Stimulated activated CD4-positive, alpha-beta T cell treated with anti-CD3 and anti-CD28 coated beads, Interleukin-12 subunit alpha, Interleukin-12 subunit beta, amount 100 ng/mL, for 48 hours (primary cell): ENCODE measurements at places on chromosomes 16 and 17.

GRCh38 chr17:31843070-31843745 lies 15.8 kb downstream of the COPRS start:
- DNase-seq = no peak

- no peak for DNase-seq
These were observed 23.9 kb downstream of the NLRC3 start for GRCh38 chr16:3553138-3553923.

GRCh38 chr16:85334718-85335583 lies 222.7 kb upstream of the CIBAR2 start:
- no peak for DNase-seq

- DNase-seq = no peak
These were observed 35.8 kb downstream of the GDE1 start for GRCh38 chr16:19486051-19486450.

DNA sequence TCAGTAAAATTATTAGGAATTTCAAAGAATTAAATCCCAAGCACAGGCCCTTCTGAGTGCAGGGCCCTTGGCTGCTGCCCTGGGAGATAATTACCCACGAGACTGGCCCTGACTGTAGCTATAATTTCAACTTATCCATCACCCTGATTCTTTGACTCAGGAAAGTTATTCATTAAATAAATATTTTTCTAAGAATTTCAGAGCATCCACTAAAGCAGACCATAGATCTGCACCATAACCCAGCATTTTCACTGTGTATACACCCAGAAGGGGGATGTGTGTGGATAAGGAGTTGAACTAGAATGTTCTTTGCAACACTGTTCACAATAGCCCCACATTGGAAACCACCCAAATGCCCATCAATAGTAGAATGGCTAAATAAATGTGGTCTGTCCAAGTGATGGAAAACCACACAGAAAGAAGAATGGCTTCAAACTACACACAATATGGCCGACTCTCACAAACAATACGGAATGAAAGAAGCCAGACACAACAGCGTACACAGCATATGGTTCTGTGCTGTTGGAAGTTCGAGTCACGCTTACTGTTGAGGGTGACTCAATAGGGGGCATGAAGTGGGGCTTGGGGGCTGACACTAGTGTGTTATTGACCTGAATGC lies 33.9 kb upstream of the MEAK7 start:
- DNase-seq = no peak

GRCh38 chr17:81013642-81014041 lies 21.3 kb upstream of the BAIAP2 start:
- no peak for DNase-seq

- DNase-seq = no peak
These were observed 11.2 kb downstream of the HAGH start for GRCh38 chr16:1815461-1815860.

GRCh38 chr16:16815641-16816040 lies 436.7 kb downstream of the NPIPA7 start:
- DNase-seq = no peak

DNA sequence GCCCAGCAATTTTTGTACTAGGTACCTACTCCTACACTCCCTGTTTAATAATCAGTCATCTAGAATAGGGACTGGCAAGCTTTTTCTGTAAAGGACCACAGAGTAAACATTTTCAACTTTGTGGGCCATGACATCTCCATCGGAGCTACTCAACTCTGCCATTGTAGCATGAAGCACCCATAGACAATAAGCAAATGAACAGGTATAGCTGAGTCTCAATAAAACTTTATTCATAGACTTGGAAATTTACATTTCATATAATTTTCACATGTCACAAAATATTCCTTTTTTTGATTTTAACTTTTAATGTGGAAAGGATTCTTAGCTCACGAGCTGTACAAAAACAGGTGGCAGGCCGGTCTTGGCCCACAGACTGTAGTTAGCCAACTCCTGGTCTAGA lies 345.8 kb downstream of the SOX9 start:
- DNase-seq = no peak

GRCh38 chr16:31071861-31072260 lies 2.2 kb downstream of the ZNF668 start:
- DNase-seq = no peak

DNA sequence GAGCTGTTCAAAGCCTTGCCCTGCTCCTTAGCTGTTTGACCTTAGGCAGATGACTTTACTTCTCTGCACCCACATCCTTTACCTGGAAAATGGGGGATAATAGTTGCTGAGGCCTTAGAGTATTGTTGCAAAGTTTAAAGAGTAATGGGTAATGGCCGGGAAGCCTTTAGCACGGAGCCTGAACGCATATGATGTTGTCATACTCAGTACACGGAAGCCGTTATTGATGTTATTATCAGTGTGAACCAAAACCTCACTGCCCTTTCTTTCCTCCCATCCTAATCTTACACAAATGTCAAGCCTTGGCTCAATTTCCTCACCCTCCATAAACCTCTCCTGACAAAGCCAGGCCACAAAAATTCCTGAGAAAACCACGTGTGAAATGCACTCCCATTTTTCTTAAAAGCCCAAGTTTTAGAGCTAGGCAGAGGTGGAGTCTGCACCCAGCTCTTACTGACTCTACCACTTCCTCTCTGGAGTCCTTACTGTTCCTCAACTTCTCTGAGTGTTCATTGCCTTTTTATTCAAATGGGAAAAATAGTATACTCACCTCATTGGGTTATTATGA lies 67.3 kb upstream of the CACNG3 start:
- no peak for DNase-seq
